ENCODE measurements at places on chromosomes 12 and 14.

- DNase-seq: no peak
Measured at GRCh38 chr12:115791331-115791730, 486.2 kb downstream of the MED13L start.

- no peak for DNase-seq
Measured at GRCh38 chr14:91227183-91227628, 17.3 kb downstream of the GPR68 start.

DNA sequence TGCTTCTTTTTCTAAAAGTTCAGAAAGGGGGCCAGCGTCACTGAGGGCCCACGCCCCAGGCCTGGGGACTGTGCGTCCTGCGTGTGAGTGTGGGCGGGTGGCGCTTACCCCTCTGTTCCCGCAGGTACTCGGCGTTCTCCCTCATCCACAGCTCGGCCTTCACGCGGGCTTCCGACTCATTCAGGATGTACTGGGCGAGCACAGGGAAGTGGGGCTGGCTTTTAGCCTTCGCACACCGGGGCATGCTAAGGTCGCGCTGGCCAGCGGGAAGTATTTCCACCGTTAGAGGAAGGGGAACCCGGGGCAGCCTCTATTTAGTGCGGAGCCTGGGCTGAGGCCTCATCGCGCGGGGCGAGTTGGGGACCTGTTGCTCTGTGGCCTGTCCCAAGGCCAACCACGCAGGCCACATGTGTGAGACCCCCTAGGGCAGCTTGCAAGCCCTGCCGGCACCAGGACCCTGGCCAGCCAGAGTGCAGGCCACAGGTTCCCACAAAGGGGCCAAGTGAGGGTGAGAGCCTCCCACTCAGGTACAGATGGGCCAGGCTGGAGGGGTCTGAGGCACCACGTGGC lies 29.2 kb upstream of the BTBD6 start:
- DNase-seq: no peak

DNA sequence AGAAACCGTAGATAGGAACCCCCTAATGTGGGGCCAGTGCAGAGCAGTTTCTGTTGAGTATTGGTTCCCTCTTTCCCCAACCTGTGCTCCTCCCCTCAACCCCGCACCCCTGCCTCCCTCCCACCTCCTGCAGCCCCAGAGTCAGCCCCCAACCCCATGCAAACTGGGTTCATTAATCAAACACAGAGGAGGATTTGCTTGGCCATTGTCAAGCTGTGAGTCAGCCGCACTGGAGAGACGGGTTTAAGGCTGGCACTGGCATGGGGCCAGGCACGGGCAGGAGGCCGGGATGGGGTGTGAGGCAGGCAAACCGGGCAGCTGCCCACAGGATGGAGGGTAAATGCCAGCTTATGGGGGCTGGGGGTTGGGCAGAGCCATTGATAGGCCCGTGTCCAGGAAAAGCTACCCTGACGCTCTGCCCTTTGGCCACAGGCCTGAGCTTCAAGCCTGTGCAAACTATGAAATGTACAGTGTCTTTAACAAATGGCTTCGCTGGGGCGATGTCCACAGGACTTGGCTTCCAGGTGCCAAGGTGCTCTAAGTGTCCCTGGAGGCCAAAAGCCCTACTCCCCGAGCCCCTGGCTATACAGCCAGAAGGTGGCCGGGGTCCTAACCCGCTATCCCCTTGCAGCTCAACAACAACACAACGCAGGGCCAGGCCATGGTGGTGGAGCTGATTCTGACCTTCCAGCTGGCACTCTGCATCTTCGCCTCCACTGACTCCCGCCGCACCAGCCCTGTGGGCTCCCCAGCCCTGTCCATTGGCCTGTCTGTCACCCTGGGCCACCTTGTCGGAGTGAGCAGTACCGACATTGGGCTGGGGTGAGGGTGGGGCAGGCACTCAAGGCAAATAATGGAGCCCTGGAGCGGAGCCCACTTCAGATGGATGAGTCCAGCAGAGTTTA lies 1.4 kb downstream of the AQP5 start:
- no peak for DNase-seq

- DNase-seq: no peak
Measured at GRCh38 chr14:91654836-91655235, 77.0 kb downstream of the CATSPERB start.

DNA sequence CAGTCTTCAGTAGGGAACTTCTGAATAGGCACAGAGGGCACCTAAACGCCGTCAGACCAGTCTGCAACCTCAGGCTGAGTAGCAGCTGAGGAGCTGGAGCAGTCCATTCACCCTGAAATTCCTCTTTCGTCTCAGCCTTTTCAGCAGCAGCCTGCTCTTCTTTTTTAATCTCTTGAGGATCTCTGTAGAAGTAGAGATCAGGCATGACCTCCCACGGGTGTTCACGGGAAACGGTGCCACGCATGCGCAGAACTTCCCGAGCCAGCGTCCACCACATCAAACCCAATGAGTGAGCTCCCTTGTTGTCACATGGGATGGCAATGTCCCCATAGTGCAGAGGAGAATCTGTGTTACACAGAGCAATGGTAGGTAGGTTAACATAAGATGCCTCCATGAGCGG lies 11.1 kb upstream of the MARK3 start:
- no peak for DNase-seq

GRCh38 chr12:105227879-105228278 lies 8.1 kb downstream of the APPL2 start:
- DNase-seq: no peak

All from GF-D8 (cell line).